SK-MEL-5 (cell line): ENCODE measurements at places on chromosomes 13 and 19. TPM values are rescaled to one million over a fixed set of nuclear protein-coding genes. Genes with fewer than 3 reads are reported as not detected.

Gene CYP2A7
- total RNA-seq: not detected in 2 replicates

Gene ATP4B
- not detected in 2 replicates for total RNA-seq

Gene PSG11
- 2.0 TPM in 1 of 2 replicates, not detected in the other for total RNA-seq

Gene CDK8
- total RNA-seq: 24.6 and 27.4 TPM in 2 replicates

Gene S1PR4
- 0.24 TPM in 1 of 2 replicates, not detected in the other for total RNA-seq

Gene ATP7B
- 3.6 and 3.8 TPM in 2 replicates for total RNA-seq

Gene ANKRD27
- total RNA-seq: 39.6 and 42.9 TPM in 2 replicates

Gene HSD17B14
- total RNA-seq: 53.9 and 58.9 TPM in 2 replicates

Gene GRIN3B
- total RNA-seq: 0.03 TPM in 1 of 2 replicates, not detected in the other

Gene ZNF763
- 0.51 and 1.8 TPM in 2 replicates for total RNA-seq

Gene PCDH9
- total RNA-seq: 1.4 and 1.9 TPM in 2 replicates

Gene CDX2
- total RNA-seq: 2.5 and 4.4 TPM in 2 replicates

Gene ZNF578
- total RNA-seq: 0.43 and 0.95 TPM in 2 replicates

Gene PSPN
- 0.74 and 0.98 TPM in 2 replicates for total RNA-seq

Gene C13orf46
- 0.08 TPM in 1 of 2 replicates, not detected in the other for total RNA-seq

Gene CEACAM7
- not detected in 2 replicates for total RNA-seq

Gene CEACAM8
- total RNA-seq: not detected in 2 replicates

Gene LGALS4
- not detected in 2 replicates for total RNA-seq

Gene PSG6
- total RNA-seq: not detected in 2 replicates

Gene CBY2
- not detected in 2 replicates for total RNA-seq

Gene ZNF177
- 1.2 and 2.5 TPM in 2 replicates for total RNA-seq

Gene TGFBR3L
- not detected in 2 replicates for total RNA-seq

Gene PLIN4
- total RNA-seq: 0.05 TPM in 2 replicates

Gene DPY19L3
- 8.0 and 12.8 TPM in 2 replicates for total RNA-seq

Gene PROZ
- not detected in 2 replicates for total RNA-seq
